ENCODE measurements at places on chromosomes 13 and 19.

GRCh38 chr13:79445968-79446645, 34.8 kb upstream of the NDFIP2 start:
- DNase-seq, result no peak

- no peak for DNase-seq
Observed at GRCh38 chr13:67306742-67307141, 76.6 kb upstream of the PCDH9 start.

GRCh38 chr19:16207490-16208025, 9.8 kb downstream of the AP1M1 start:
- DNase-seq, result no peak

- DNase-seq, result no peak
Observed at GRCh38 chr19:50430888-50431342, 1.8 kb upstream of the MYBPC2 start.

- no peak for DNase-seq
Observed at GRCh38 chr13:100827489-100828176, 153.0 kb upstream of the TMTC4 start.

- DNase-seq, result no peak
Observed at GRCh38 chr19:722553-723101, 13.9 kb downstream of the PALM start.

- no peak for DNase-seq
Observed at GRCh38 chr19:49081273-49081672, 4.0 kb upstream of the SNRNP70 start.

DNA sequence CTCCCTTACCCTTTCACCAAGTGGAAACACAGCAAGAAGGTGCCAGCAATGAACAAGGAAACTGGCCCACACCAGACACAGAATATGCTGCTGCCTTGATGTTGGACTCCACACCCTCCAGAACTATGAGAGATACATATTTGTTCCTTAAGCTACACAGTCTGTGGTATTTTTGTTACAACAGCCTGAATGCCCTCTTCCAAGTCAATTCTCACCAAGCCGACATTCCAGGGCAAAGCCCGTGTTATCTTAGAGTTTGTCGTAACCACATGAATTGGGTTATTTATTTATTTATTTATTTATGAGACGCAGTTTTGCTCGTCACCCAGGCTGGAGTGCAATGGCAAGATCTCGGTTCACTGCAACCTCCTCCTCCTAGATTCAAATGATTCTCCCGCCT, 14.9 kb downstream of the FGF21 start:
- DNase-seq, result no peak

DNA sequence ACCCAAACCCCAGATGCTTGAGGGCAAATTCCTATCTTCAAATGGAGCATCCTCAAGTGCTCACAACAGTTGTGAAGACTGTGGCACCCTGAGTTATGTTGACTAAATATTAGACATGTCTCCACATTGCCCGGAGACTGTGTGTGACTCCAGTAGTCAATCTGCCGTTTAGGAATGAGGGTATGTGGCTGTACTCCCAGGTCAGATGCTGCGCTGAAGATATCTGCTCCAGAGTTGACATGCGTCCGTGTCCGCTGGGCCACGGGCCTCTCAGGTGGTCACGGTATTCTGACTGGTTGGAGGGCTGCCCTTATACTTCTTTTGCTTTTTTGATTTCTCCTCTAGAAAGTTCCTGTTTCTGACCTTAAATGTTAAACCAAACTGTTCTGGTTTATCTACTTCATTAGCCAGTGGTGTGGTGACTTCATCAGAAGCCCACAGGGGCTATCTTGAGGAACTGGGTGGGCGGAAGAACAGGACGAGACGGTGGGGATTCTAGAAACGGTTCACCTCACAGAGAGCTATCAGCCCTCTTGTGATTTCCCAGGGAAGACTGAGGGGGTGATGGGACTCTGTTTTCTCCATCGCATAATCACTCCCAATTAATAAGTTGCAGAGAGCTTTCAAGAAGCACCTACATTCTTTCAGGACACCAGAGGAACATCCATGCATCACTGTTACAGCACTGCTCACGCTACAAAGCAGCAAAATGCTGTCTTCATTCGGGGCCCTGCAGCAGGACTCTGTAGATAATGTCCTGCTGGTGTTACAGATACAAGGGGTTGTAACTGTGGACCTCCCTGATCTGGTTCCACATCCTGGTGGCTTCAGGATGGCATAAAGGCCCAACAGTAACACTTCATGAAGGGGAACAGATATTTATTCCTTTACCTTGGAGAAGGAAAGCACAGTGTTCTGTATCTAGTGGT, 1.3 kb upstream of the LCP1 start:
- no peak for DNase-seq

DNA sequence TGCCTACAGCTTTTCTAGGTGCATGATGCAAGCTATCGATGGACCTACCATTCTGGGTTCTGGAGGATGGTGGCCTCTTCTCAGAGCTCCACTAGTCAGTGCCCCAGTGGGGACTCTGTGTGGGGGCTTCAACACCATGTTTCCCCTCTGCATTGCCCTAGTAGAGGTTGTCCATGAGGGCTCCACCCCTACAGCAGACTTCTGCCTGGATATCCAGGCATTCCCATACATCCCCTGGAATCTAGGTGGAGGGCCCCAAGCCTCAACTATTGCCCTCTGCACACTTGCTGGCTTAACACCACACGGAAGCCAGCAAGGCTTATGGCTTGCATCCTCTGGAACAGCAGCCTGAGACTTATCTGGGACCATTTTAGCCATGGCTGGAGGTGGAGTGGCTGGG, 1299.9 kb upstream of the MIR17HG start:
- DNase-seq, result no peak

DNA sequence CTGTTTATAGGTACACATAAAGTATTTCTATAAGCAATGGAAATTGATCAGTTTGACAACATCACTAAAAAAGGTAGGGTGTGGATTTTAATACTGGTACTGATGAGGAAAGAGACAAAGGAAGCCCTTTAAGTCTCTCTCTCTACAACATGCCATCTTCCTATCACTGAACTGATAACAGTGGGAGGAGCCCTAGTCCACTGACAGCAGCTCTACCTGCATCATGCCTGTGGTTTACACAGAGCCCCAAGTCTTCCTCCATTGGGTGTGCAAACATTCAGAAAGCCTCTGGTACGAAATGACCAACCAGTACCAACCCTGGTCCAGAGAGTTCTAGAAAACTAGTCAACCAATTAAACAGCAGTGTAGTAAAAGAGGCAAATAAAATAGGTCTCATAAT, 53.4 kb downstream of the KLF12 start:
- no peak for DNase-seq

GRCh38 chr13:62997038-62997599, 1581.5 kb upstream of the PCDH20 start:
- DNase-seq, result no peak

- DNase-seq, result no peak
Observed at GRCh38 chr13:77345150-77345780, 18.4 kb upstream of the MYCBP2 start.

DNA sequence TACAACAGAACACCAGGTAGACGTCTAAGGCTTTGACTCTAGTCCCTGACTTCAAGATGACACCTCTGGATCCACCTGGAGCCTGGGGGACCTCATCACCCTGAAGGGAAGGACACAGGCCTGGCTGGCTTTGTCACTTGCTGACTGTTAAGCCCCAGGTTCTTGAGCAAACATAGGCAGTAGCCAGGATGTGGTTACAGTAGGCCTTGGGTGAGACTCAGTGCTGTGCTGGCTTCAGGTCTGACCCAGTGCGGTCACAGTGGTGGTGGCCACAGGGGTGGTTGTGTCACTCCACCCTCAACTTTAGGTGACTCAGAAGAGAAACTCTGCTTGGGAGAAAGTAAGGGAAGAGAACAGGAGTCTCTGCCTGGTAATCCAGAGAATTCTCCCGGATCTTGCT, 497.8 kb downstream of the UQCRFS1 start:
- no peak for DNase-seq

DNA sequence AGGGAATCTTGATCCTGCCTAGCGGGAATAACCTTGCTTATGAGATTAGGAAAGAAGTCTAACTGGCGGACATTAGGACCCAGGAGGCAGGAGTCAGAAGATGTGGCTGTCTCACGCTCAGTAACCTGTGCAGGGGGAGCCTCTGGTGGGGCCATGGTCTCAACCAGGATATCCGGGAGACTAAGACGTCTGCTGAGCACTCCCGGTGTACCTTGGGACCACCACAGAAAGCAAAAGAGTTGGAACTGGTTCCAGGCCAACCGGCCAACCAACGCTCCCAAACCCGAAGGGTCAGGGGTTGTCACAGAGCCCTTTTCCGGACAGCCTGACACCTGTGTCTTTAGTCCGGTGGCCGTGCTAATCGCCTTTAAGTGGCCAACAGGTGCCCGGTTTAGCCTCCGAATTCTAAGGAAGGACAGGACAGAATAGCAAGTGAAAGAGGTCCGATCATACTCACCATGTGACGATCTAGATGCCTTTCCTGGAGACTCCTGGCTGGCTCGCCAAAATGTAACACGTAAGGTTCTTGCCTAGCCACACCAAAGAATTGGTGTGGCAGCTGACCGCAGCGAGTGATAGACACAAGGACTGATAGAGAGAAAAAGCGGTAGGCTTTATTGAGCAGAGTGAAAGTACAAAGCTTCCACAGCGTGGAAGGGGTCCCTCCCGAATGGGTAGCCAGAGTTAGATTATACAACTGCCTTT, 103.9 kb upstream of the DIAPH3 start:
- DNase-seq, result no peak

GRCh38 chr13:78689011-78689410, 30.1 kb upstream of the OBI1 start:
- no peak for DNase-seq

DNA sequence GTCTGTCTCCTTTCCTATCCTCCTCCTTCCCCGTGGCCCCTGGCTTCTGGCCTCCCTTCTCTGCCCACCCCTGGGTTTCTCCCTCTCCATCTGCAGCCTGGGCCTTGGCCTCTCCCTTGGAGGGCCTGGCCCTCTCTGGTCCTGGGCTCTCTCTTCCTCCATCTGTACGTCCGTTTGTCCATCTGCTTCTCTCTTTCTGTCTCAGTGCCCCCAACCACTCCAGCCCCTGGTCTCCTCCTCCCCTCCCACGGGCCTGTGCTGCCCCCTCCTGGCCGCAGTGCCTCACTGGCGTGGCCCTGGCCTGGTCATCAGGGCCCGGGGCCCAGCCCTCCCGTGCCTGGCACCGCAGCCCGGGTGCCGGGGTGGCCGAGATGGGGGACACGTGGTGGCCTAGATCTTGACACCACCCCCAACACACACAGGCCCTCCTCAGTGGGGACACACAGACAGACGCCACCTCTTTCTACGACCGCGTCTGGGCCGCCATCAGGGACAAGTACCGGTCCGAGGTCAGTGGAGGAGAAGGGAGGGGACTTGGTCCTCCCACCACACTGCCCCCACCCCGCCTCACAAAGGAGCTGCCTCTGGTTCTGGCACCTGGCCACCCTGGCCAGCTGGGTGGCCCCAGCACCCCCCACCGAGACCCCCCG, 11.3 kb downstream of the PRKCSH start:
- DNase-seq, result peak; percentile 44

- DNase-seq, result no peak
Observed at GRCh38 chr19:51799034-51799773, 4.2 kb downstream of the FPR3 start.

GRCh38 chr13:31927219-31927653, 104.3 kb upstream of the FRY start:
- DNase-seq, result no peak

DNA sequence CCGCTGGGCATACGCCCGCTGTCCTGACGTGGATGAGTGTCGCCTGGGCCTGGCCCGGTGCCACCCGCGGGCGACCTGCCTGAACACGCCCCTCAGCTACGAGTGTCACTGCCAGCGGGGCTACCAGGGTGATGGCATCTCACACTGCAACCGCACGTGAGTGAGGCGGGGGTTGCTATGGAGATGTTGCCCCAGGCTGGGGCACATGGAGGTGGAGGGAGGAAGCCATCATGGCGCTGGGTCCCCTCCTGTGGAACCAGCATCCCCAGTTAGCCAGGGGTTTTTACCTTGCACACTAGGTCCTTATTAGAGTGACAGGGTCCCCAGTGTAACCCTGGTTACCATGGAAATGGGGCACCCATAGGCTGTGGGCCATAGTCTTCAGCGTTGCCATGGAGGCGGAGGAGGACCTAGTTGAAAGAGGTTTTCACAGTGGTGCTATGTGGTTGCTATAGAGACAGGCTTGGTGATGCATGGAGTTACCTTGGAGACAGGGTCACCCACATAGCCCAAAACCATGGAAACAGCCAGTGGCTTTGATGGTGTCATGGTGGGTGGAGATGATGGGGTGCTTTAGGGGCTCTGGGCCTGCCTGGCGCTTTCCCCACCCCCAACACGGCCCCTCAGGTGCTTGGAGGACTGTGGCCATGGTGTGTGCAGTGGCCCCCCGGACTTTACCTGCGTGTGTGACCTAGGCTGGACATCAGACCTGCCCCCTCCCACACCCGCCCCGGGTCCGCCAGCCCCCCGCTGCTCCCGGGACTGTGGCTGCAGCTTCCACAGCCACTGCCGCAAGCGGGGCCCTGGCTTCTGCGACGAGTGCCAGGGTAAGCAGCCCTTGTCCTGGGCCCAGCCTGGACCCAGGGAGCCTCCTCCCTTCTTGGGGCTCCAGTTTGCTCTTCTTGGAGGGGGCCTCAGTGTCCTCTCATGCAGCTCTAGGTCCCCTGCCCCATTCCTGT, 27.1 kb downstream of the MEGF8 start:
- no peak for DNase-seq

GRCh38 chr13:106858903-106859532, 291.1 kb upstream of the ARGLU1 start:
- no peak for DNase-seq

DNA sequence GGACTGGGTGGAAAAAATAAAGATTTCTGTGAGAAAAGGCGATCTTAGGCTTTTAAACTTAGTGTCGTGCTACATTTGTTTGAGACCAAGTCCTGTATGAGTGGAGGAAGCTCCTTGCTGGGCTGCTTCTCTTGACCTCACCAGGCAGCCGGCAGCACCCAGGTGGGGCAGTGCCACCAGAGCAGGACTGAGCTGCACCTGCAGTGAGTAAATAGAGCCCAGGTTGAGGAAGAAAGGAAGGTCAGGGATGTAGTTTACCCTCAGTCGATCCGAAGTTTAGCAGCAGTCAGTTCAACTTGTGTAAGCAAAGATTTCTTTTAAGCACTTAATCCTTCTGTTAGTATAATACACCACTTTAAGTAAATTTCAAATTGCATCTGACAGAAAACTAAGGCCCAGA, 13.6 kb downstream of the HNRNPM start:
- DNase-seq, result no peak

DNA sequence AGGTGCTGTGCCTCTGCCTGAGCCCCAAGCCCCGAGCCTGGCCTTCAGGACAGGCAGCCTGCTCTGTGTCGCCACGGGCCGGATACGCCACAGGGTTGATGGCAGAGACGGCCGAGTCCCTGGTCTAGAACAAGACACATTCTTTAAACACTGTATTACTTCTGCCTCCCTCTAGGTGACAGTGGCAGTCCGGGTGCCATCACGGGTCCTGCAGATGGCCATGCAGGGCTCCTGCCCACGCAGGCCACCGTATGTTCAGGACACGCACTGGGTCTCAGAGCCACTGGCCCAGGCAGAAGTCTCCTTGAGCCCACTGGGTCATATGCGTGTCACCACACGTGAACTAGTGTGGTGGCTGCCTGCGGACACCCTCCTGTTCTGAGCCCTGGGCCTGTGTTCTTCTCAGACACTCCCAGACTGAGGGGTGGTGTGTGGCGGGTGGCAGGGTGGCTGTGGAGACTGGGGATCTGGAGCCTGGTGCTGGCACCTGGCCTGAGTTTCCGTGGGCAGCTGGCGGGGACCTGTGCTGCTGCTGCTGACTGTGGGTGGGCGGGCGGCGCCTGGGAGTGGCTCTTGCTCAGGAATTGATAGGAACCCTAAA, 4.4 kb downstream of the PLEKHJ1 start:
- no peak for DNase-seq

- DNase-seq, result no peak
Observed at GRCh38 chr19:6273701-6274601, 5.8 kb downstream of the MLLT1 start.
